ENCODE measurements at places on chromosomes 1 and 21.

- no peak for DNase-seq
Measured at GRCh38 chr1:51000651-51001050, 30.6 kb downstream of the CDKN2C start.

GRCh38 chr1:31926252-31926651 is 11.9 kb downstream of the PTP4A2 start:
- DNase-seq = no peak

GRCh38 chr1:17668624-17669175 is 86.4 kb upstream of the ACTL8 start:
- DNase-seq = no peak

- DNase-seq = no peak
Measured at GRCh38 chr1:189654906-189655305, 822.8 kb downstream of the BRINP3 start.

GRCh38 chr1:46549697-46550681 is 1.5 kb downstream of the KNCN start:
- no peak for DNase-seq

- no peak for DNase-seq
Measured at GRCh38 chr1:89363196-89363595, 663 bp upstream of the GBP6 start.

DNA sequence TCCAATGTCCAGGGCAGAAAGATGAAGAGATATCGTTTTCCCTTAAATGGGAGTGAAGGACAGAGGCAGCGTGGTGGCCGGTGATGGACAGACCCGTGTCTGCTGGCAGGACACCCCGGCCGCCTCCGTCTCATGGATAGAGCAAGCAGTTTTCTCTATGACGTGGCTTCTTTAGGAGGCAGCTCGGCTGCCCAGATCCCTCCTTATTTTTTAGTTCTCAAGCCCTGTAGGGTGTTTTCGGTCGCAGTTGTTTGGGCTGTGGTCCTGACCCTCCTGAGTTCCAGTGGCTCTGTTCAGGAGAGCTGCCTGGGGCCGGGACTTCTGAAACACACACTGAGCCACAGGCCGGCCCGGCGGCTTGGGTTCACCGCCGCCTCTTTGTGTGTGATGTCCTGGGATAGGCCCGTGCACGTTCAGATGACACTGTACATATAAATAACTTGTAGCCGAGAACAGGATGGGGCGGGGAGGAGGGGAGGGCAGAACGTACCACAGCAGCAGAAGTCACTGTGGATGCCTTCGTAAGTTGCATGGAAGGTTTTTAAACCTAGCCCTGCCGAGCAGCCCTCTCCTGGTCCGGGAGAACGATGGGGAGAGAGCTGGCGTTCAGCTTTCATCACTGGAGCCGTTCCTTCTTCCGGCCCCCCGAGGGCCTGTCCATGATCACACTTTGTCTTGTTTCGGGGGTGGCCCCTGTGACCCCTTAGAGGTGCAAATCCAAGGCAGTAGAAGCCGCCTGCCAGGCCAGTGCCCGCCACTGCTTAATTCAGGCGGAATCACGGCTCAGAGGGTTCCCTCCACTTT is 65.2 kb downstream of the SIK1 start:
- DNase-seq = peak; percentile 53

DNA sequence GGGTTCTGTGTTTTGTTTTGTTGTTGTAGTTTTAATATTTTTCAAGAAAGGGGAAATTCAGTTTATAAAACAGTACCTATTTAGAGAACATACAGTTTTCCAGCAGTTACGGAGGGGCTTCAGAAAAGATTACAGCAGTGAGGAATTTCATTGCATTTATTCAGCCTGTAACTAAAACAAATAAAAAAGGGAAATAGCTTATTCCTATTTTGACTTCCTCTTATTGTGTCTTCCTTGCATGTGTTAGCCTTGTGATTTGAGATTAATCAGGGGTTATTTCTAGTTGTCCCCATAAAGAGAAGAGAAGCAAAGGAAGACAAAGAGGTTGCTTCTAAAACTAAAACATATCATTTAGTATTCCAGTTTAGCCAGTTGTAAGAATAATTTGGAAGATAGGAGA is 35.0 kb downstream of the CTTNBP2NL start:
- no peak for DNase-seq

- peak; percentile 28 for DNase-seq
Measured at GRCh38 chr1:206479183-206480125, 9.2 kb downstream of the IKBKE start.

DNA sequence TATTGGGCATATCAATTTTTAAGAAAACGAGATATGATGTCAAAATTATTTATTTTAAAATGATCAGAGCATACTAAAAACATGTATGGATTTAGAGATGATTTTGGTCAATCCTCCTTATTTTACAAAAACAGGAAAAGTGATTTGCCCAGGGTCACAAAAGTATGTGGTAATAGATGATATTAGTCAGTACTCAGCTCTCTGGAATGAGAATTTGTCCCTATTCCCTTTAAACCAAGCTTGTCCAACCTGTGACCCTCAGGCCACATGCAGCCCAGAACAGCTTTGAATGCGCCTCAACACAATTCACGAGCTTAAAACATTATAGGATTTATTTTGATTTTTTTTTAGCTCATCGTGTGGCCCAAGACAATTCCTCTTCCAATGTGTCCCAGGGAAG is 104.7 kb downstream of the AKT3 start:
- DNase-seq = no peak

DNA sequence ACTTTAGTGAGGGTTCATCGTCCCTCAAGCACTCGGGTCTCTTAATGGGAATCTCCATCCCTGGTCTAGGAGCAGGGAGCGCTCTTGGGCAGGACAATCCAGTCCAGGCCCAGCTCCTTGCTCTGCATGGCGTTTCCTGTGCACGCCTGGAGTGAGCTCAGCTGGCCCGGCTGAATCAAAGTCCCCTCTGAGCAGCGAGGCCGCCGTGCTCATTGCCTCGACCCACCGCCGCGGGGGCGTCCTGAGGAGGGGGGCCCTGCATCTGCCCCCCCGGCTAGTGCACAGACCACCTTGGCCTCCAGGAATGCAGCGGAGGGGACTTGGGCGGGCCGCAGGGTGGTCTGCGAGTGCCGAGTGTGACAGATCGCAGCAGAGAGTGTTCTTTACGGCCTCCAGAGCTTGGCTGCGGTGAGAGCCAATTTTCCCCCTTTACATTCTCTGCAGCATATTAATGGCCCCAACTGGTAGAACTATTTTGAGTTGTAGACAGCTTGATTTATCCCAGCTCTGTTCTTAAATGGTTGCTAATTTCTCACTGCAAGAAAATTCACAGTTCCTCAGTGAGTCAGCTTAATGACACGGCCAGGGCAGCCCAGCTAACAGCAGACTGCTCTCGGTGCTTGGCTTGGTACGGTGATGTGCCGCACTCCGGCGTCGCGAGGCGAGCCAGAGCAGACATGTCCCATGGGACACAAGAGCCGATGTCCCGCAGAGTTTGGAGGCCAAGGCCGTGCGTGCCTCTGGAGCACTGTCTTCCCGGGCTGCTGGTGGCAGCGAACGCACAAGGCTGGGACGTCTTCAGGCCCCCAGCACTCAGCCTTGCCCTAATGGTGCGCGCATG is 39.8 kb downstream of the SNAP47 start:
- no peak for DNase-seq

DNA sequence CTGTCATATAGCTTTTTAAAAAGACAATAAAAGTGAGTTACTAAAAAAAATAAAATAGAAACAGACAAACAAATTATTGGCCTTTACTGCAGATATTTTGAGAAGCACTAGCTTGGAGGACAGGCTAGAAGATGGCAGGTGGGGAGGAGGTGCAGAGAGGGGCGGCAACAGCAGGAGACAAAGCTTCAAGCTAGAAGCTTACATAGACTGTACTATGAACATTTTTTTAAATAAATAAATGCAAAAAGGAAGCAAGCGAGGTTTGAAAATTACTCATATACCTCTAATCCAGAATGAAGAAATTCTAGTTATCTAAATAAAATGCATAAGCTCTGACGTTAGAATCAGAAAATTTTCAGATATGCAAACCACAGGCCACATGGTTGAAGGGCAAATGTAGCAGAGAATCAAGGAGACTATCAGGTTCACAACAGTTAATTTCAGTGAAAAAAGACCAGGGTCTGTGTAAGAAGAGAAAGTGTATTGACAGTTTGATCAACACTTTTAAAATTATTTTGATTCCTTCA is 54.9 kb downstream of the NRIP1 start:
- no peak for DNase-seq

- peak; percentile 74 for DNase-seq
Measured at GRCh38 chr1:161305867-161306519, 3.8 kb downstream of the MPZ start.

DNA sequence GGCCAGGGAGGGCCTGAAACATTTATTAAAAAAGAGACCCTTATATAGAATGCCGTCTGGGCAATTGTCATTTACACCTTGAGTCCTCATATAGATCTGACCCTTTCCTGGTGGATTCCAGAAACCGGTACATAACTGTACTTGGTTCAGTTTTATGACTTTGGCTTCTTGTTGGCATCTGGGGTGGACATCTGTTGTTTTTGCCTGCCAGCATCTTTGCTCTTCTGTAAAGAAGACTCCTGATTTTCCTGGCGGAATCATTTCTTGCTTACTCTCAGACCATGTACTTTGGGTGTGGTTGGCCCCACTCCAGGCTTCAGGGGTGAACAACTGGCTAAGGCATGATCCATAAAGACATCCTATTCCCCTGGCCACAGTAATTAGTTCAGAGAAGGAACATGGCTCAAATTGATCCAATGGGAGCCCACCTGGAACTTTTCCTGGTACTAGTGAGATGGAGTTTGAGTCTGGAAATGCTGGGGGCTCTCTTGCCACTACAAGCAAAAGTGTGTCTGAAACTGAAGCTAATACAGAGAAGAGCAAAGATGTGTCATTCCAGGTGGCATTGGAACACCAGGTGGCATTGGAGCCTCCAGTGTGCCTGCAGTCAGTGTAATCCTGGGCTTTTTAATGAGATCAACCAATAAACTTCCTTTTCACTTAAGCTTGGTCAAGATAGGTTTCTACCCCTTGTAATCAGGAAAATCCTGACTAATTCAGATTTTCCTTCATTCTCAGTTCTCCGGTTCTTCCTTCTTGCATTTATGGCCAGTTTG is 332.5 kb upstream of the CAMK1G start:
- DNase-seq = no peak

DNA sequence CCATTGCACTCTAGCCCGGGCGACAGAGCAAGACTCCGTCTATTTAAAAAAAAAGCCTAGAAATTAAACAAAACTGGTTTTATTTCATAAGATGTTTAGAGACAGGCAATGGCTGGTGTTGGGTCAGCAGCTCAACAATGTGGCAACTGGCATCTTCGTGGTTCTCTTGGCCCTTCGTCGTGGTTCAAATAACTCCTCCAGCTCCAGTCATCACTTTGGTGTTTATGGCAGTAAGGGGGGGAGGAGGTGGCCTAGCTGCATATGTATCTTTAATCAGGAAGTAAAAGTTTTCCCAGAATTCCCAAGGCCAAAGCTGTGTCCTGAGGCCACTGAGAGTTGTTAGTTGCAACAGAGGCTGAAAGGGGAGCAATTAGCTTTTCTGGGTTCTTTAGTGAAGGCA is 13.0 kb upstream of the LTN1 start:
- no peak for DNase-seq

DNA sequence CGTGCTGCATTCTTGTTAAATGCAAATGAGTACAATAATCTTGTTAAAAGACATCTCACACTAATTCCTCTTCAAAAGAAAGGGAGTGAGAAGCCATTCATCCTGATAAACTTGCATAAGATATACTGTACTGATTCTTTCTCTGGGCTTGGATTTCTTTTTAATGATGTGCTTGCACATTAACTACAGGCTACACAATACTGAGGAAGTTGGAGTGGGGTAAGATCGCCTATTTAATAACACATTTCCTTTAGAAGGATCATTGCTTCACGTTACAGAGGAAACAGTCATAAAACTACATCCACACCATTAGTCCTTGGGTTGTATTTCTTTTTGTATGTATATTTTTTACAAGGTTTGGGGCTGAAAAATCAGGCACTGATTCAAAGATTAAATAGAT is 36.6 kb downstream of the NRIP1 start:
- no peak for DNase-seq

- DNase-seq = no peak
Measured at GRCh38 chr1:31790140-31790539, 25.7 kb downstream of the SPOCD1 start.

DNA sequence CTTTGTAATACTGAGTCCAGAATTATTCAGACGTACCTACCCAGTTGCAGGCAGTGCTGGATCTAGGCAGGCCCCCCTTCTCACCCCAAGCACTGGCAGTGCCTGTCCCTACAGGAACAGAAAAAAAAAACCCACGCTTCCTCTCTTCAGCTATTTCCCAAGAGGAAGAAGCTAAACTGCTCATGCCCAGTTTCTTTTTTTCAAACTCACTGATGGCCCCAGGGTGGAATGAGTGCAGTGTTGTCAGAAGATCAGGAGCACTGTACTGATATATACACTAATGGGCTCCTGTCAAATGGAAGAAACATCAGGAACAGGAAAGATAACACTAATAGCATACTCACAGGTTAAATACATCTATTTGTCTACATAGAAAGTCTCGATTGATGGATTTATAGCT is 28.2 kb upstream of the DOCK7 start:
- DNase-seq = no peak

GRCh38 chr1:111734426-111734825 is 4.8 kb downstream of the INKA2 start:
- no peak for DNase-seq

DNA sequence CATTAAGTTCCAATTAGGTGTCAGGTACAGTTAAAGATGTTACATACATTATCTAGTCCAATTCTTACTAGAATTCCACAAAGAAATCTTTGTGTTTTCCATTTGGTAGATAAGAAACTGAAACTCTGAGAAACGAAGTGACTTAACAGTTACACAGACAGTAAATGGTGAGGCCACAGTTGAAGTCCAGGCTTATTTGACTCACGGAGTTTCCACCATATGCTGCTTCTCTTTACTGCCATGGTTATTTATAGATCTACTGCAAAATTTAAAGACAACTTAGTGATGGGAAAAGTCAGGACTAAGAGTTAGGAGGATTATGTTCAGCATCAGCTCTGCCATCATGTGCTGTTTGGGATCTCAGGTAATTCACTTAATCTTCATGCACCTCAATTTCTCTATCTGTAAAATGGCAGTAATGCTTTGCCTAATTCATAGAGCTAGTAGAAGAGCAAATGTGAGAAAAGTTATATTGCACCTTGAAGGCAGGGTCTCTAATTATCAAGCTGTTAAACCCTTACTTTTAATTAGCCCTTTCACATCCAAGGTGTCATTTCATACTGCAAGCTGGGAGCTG is 26.2 kb upstream of the SAMSN1 start:
- DNase-seq = no peak

DNA sequence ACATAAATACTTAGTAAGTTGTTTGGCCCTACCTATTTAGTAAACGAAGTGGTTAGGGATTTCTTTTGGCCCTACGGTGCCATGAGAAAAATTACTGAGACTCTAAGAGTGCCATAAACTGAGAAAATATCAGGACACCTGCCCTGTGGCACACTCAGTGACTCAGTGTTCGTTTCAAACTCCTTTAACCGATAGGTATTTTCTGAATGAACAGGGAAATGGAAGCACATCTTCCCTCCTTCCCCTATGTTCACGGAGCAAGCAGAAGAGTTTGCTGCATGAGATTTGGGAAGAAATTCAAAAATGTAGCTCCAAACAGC is 134.2 kb downstream of the KAZN start:
- DNase-seq = no peak

Data from activated naive CD4-positive, alpha-beta T cell (primary cell).